ENCODE measurements at places on chromosomes 2 and 18.

GRCh38 chr18:36095936-36096519 is 28.7 kb upstream of the RPRD1A start:
- DNase-seq, result peak; percentile 2

- no peak for DNase-seq
These were observed 2.5 kb upstream of the SMIM21 start for GRCh38 chr18:75429975-75430374.

DNA sequence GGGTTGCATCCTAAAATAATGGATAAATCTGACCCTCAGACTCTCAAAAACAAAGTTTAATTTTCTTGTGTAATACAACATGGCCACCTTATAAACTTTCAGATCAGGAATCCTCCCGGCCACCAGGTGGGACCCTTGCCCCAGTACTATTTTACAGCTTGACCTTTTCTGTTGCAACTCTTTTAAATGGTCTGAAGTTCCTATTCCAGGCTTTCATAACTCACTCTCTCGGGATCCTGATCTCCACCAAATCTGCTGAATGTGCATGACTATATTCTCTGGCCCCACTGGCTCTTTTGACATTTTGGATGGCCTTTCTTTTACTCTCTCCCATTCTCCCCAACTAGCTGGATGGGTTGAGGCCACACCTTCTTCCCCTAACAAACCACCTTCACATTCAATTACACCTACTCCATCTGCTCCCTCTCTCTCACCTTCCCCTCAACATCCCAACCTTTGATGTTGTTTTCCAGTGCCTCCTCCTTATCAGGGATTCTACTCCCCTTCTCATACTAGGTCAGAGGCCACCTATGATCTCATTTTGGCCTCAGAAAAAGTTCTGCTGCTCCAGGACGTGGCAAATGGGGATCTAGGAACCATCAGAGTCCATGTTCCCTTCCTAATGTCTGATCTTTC is 70.8 kb downstream of the SESTD1 start:
- no peak for DNase-seq

GRCh38 chr2:32264422-32265105 is at the start of gene NLRC4:
Gene NLRC4 (minus strand): TSS chr2:32264886. CDS start chr2:32256775, 8,111 bp downstream.
- DNase-seq, result peak; percentile 30

GRCh38 chr2:197322143-197322542 is 11.6 kb upstream of the ANKRD44 start:
- no peak for DNase-seq

- DNase-seq, result no peak
These were observed 144.8 kb downstream of the FAM124B start for GRCh38 chr2:224257156-224257555.

GRCh38 chr2:118309257-118309945 is 221.1 kb downstream of the INSIG2 start:
- DNase-seq, result no peak

DNA sequence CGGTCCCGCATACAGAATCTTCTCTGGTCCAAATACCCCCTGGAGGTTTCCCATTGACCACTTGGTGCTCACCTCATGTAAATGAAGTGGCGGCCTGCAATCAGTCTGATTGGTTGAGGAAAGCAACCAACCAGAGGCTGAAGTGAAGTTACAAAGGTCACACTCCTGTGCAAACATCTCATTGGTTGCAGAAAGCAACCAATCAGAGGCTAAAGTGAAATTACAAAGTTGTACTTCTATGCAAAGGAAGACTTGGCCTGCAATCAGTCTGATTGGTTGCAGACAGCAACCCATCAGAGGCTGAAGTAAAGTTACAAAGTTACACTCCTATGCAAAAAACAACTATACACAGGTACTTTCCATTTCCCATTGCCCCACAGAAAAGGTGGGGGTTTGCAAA is 2.5 kb upstream of the SP100 start:
- DNase-seq, result no peak

DNA sequence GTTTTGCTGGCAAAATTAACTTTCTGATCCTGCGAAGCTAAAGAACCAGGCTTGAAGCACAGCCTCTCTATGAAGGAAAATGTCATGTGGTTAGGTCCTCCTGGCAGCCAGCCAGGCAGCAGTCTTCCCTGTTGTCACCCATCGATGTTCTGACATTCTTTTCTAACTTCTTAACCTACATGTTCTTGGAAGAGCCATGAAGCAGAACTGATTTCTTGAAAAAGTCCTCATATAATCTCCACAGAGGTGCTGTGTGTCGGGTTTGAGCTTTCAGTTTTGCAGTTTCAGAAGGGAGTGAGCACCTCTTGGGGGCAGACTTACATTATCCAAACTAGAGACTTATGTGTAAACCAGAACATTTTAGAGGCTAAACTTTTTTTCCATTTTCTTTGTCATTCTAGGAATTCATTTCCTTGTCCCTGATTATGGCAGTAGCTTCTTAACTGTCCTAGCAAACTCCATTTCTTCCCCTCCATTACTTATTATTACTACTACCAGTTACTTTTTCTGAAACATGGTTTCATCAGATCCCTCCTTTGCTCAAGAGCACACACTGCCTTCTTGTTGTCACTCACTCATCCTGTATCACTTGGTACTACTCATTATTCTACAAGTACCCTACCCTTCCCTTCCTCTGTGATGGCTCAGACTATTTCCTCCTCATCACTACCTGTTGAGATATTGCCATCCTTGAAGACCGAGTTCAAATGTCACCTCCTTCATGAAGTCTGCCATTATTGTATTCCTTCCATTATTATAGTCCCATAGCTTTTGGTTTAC is 31.1 kb downstream of the DOK1 start:
- no peak for DNase-seq

DNA sequence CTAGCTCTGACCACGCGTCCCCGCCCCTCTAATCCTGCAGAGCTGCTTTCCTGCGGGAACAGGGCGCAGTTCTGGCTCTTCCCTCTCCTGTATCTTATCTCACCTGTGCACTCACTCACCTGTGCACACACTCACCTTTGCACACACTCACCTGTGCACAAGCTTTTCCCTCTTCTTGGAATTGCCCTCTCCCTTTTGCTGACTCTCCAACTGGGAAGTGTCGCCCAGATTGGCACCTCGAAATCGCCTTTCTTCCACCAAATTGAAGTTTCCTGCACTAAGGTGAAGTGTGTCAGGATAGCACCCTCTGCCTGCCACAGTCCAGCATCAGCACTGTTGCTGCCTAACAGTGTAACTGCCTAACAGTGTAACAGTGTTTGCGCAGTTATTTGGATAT is 566 bp upstream of the CMPK2 start:
- DNase-seq, result no peak

GRCh38 chr2:36609507-36609906 is 11.5 kb upstream of the FEZ2 start:
- no peak for DNase-seq

DNA sequence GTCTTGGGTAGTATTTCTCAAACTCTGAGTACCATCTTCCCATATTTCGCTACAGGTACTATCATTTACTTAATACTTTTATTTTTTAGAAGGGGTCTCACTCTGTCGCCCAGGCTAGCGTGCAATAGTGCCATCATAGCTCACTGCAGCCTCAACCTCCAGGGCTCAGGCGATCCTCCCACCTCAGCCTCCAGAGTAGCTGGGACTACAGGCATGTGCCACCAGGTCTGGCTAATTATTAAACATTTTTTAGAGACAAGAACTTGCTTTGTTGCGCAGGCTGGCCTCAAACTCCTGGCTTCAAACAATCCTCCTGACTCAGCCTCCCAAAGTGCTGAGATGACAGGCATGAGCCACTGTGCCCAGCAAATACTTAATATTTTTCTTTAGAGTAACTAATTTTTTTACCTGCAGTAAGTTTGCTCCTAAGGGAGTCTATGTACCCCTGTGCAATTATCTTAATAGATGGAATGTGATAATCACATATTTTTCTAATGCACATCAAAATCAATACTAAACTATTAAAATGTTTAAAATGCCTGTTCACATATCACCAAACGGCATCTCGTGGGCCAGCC is 100.6 kb upstream of the ST3GAL5 start:
- DNase-seq, result no peak

GRCh38 chr2:70778676-70779075 is 10.7 kb upstream of the ADD2 start:
- no peak for DNase-seq

DNA sequence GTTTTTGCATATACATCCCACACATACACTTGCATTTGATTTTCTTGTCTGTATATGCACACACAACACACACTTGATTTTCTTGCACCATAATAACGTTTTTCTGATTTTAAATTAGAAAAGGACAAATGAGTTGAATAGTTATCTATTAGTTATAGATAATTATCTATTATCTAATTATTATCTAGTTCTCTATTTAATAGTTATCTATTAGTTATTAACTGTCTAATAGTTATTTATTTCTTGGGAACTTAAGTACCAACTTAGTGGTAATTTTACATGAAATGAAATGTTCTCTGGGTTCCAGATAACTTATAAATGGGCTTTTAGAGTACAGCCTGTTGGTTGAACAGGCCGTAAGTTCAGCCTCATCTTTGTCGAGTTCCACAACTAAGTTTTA is 23.0 kb downstream of the INPP4A start:
- no peak for DNase-seq

DNA sequence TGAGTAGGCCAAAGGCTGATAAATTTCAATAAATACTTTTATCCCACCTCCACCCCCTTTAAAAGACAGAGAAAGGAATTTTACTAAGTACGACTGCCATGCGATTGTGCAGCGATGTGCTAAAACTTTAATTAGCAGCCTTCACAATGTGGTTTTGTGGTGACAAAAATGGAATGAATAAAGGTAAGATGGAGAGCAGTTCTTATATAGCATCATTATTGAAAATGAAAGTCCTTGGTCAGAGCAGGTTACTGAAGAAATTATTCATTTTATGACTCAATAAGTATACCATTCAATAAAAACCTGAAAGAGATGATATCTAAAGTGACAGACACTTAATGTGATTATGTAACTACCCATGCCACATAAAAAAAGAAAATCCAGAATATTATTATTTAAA is 33.2 kb upstream of the MTIF2 start:
- DNase-seq, result no peak

DNA sequence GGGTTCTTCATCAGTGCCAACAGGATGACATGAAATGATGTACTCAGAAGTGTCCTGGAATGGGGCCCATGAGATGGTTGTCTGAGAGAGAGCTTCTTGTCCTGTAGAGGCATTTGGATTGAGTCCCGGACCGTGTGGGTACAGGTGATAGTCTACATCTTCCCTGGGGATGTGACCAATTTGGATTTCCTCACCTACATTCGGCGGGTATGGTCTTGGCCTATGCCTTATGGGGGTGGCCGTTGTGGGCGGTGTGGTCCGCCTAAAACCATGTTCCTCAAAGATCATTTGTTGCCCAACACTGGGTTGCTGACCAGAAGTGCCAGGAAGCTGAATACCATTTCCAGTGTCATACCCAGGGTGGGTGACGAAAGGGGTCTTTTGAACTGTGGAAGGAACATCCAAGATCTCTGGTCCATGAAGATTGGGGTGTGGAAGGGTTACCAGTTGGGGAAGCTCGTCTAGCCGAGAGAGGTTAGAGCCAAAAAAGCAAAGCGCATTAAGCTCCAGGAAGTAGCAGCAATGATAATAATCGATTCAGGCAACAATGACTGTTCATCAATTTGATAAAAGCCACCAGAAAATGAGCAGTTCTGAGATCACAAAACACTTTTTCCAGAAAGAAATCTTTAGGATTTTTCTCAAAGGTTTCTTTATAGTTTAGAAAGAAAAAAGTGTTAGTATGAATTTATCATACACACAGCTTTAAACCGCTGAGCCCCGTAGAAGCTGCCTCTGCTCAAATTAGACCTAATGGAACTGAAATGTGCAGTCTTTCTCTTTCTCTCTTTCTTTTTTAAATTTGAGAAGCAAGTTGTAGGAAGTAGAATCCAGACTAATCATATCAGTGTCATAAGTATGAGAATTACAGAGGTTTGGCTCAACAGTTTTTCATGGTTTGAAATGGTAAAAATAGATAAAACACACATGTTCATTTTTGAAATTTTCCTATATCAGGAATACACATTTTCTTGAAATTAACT is 60.3 kb downstream of the ATIC start:
- no peak for DNase-seq

- DNase-seq, result no peak
These were observed 70.8 kb downstream of the DHRS9 start for GRCh38 chr2:169139993-169140767.

DNA sequence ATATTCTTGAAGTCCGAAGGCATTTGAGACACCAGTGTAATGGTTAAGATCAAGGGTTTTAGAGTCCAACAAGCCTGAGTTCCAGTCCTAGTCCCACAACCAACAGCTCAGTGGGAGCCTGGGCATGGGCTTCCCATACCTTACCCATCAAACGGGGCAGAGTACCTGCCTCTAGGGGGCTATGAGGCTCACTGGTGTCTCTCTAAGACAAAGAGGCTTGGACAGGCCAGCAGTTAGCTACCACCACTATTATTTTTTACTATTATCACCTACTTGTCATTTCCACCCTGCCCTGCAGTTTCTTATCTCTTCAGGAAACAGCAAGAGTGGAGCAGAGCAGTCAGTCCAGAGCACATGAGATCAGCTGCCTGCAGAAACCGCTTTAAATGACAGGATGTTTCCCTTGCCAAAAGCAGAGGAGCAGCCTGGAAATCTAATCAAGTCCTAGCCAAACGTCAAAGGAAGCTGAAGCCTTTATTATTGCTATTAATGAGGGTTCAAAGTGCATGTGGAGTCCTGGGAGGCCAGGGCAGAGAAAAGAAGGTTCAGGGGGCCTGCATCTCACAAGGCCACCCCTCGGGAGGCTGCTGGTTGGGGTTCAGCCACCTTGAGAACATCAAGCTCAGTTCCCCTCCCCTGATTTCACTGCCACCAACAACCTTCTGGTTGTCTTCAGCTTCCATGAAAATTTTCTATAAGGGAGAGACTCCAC is 66.6 kb downstream of the STPG4 start:
- DNase-seq, result peak; percentile 83

DNA sequence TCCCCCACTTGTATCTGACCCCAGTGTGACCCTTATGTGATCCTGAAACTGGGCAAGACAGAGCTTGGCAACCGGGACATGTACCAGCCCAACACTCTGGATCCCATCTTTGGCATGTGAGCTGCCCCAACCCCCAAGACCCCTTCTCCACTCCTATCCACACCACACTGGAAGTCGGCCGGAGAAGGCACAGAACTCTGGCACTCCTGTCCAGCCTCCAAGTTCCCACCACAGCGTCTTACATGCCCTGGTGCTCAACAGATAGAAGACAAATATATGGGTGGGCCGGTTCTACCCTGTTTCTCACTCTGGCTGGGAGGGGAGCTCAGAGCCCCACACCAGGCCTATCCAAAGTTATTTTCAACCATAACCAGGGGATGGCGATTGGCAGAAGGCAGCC is 40.8 kb downstream of the LMAN2L start:
- no peak for DNase-seq

- DNase-seq, result peak; percentile 18
These were observed 47.8 kb downstream of the ZAP70 start for GRCh38 chr2:97761192-97761591.

DNA sequence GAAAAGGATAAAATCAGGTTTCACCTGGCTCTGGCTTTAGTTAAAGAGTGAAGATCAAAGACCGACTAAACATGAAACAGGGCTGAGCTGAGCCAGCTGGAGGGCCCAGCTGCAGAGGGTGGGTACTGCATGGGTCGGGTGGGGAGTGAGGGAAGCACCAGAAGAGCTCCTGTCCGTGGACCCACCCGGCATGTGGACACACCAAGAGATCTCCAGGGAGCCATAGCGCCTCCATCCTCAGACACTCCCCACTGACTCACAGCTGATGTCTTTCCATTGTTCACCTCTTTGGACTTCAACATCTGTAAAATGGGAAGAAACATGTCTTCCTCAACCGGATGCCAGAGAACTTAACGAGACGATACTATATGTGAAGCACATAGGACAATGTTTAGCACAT is 178.3 kb upstream of the KLHL29 start:
- DNase-seq, result no peak
